ENCODE measurements at places on chromosomes 2 and 18.

- DNase-seq, result no peak
Observed at GRCh38 chr2:232336241-232336736, 42.3 kb upstream of the ALPP start.

DNA sequence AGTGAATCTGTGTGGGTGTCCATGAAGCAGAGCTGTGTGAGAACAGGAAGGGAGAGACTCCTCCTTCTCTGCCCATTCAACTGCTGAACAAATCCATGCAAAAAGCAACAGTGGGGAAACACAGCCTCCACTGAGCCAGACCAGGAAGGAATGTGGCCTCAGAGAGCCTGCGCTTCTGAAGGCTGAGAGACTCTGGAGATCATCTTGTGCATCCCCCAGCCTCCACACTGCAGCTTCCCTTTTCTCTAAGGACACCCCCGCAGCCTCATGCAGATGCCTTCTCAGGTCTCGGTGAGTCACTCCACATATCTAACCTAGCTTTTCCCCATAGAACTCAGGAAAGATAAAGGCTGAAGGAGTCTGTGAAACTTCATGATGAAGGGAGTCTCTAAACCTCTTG is 402.9 kb downstream of the TNS1 start:
- DNase-seq, result no peak

DNA sequence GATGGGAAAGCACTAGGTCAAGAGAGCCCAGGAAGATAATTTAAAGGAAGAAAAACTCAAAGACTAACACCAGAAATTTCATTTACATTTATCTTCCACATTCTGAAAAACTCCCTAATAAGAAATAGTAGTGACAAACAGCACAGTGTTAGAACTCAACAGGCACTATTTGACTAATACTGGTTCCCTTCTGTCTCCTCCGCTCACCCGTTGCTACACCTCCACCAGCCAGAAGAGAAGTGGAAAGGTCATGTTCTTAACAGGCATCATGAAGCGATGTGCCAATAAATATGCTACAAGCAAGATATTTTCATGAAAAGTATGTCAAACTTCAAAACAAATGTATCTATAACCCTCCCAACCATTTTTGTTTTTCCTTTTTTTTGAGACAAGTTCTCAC is 5.7 kb downstream of the ROCK1 start:
- DNase-seq, result no peak

- DNase-seq, result no peak
Observed at GRCh38 chr2:160494201-160494644, 616 bp upstream of the RBMS1 start.

- DNase-seq, result no peak
Observed at GRCh38 chr2:44389895-44390294, 28.1 kb downstream of the CAMKMT start.

DNA sequence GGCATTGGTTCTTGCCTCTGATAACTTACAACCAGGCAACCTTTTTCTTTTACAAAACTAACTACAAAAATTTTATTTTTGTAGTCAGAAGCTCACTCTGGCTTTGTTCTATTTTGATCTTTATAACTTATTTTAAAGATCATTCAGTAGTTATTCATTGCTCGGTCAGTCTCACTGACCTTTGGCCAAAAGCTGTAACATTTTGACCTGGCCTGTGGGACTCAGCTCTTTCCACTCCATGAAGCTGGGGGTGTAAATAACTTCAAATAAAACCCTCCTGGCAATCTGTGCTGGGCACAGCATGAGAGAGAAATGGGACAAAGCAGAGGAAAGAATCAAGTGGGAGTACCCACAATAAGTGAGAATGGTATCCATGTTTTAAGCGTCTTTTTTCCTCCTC is 380.7 kb downstream of the SETBP1 start:
- DNase-seq, result no peak

DNA sequence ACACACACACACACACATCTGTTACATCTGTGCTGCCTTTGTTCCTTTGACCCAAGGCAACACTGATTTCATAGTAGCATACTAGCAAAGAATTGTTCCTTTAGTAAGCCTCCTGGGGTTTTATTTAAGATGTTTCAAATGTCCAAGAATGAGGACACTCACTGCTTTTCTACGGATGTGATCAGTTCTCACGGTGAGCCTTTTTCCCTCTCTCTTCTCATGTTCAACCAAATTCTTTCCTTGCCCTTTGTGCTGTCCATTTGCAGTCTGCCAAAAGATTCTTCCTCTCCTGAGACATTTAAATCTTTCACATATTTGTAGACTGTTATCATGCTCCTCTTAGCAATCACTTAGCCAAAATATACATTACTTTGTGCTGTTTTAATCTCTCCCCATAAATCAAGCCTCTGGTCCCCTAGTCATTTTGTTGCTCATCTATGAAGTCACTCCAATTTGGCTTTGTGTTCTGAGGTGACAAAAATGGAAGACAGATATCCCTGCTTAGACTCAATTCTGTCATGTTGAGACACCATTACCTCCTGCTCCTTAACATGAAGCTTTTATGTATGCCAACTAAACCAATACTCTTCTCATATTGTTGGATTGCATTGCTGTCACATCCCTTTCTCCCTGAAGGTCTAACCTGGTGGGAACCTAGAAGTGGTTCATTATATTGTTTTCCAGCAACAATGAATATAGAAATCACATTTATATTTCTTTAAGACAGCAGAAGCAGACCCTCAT is 1605.3 kb upstream of the ACVR2A start:
- DNase-seq, result no peak

- no peak for DNase-seq
Observed at GRCh38 chr18:6747646-6748045, 18.1 kb downstream of the ARHGAP28 start.

GRCh38 chr2:151111599-151112278 is 149.9 kb downstream of the RBM43 start:
- DNase-seq, result no peak

GRCh38 chr2:198883604-198884003 is 574.1 kb downstream of the SATB2 start:
- no peak for DNase-seq

DNA sequence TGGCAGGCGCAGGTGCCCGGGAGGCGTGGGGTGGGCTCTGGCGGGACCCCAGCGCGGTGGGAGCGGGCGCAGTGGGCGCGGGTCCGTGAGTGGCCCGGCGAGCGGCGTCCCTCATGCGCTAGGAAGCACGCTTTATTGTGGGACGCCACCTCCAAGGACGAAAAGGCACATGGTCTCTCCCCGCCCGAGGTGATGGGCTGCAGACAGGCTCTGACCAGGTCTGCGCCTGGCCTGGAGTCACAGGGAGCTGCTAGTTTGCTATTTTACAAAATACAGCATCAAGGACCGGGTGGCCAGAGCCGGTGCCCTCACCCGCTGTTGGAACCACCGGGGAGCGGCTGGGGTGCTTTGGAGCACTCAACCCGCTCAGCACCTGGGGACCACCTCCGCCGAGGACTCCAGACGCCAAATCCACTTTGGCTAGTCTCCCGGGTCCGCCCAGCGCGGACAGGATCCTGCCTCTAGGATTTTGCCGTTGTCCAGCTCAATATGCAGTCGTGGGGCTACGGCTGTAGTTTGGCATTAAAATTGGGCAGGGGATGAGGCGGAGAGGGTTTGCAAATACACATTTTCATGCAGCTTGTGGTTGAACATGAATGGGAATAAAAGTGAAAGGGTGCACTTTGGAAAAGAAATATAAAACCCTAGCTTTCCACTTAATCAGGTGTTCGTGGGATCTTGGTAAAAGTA is 65.4 kb downstream of the LRRFIP1 start:
- DNase-seq, result no peak

- no peak for DNase-seq
Observed at GRCh38 chr2:70833246-70833645, 2.4 kb downstream of the CD207 start.

GRCh38 chr2:39451954-39452353 is 14.9 kb upstream of the MAP4K3 start:
- DNase-seq, result no peak

DNA sequence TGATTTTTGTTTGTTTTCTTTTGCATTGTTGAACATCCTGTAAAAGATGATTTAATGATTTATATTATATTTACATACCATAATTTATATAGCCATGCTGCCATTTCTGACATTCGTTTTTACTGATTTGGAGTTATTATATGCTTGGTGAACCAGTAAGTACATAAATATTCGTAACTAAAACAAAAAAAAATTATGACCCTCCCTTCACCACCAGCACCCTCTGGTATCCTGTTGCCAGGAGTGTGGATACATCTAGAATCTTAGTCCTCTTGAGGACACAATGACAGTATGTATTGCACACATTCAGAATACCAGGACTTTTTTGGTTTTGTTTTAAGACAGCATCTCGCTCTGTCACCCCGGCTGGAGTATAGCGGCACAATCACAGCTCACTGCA is 43.9 kb upstream of the B3GNT7 start:
- DNase-seq, result no peak

Measured in stimulated activated CD8-positive, alpha-beta memory T cell treated with anti-CD3 and anti-CD28 coated beads, Interleukin-12 subunit alpha, Interleukin-12 subunit beta, amount 100 ng/mL, for 1 hour (primary cell).